ENCODE measurements at places on chromosomes 5 and 9. TPM values are rescaled to one million over a fixed set of nuclear protein-coding genes. Genes with fewer than 3 reads are reported as not detected.

- H3K4me3 ChIP-seq = peak within 1 kb of the TSS; percentile 69
- peak; percentile 72 for DNase-seq
- H3K27ac ChIP-seq = no peak within 1 kb of the TSS
- peaks cover 39% of the 10 kb centered on the region for H3K27me3 ChIP-seq
Observed at GRCh38 chr5:171418982-171419687, at the start of gene FGF18. Gene FGF18, plus strand, starts transcription at chr5:171419647. Its CDS starts 553 bp downstream, at chr5:171420200.

The BTNL8 gene
- 0.20 TPM for total RNA-seq

GRCh38 chr5:8517456-8517855, 648.5 kb downstream of the MTRR start:
- H3K36me3 ChIP-seq = no peaks in the 10 kb centered on the region
- H3K4me3 ChIP-seq = no peak overlapping the region
- peaks cover 2% of the 10 kb centered on the region for H3K27me3 ChIP-seq
- DNase-seq = no peak

The LPAR1 gene
- not detected for total RNA-seq

DNA sequence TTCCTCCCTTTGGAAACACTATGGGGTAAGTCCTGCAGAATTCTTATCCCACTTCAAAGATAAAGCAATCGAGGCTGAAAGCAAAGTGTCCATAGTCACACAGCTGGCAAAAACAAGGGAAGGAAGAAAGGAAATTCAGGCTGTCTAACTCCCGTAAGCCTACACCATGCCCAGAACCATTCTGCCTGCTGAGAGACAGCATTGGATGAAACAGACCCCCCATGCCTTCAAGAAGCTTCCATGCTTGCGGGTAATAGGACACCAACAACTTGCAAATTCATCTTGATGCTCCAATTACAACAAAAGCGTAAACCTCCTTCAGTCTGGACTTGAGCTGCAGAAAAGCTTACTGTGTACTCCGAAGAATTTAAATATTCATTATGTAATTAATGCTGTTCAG, 181.1 kb upstream of the WWC1 start:
- H3K4me3 ChIP-seq = no peak overlapping the region
- H3K36me3 ChIP-seq = no peaks in the 10 kb centered on the region
- H3K4me1 ChIP-seq = no peaks in the 10 kb centered on the region

DNA sequence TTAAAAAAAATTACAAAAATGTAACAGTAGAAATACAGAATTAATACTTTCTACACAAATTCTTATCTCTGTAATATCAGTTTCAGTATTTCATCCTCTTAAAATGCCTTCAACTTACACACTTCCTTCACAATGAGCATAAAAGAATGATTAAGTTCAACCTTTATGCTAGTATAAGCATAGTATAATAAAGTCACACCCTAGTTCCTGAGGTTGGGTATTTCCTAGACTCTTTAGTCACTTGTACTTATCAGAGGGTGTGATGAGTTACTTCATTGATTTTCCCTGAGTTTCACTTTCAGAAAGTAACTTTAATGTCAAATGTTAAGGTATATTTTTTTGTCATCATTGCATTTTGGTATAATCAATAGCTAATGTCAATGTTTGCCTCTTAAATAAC, 302.4 kb downstream of the PDE4D start:
- peak overlapping the region; percentile 71 for H3K27ac ChIP-seq
- no peaks in the 10 kb centered on the region for H3K36me3 ChIP-seq
- H3K27me3 ChIP-seq = peaks cover 36% of the 10 kb centered on the region

DNA sequence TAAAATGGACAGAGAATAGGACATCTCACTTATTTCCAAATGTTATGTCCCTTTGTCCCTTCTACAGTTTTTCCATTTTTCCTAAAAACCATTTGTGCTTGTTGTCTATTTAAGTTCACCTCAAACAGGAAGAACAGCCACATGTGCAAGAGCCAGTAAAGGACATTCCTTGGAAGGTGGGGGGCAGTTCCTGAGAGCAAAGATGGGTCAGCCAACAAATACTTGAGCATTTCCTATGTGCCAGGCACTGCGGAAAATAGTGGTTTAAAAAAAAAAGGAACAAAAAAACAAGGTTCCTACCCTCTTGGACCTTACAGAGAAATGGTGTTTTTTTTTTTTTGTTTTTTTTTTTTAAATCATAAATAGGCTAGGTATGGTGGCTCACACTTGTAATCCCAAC, 26.8 kb downstream of the ANP32B start:
- H3K27me3 ChIP-seq = no peaks in the 10 kb centered on the region
- no peak overlapping the region for H3K4me3 ChIP-seq
- no peak for DNase-seq
- H3K27ac ChIP-seq = no peak overlapping the region
- peaks cover 53% of the 10 kb centered on the region for H3K36me3 ChIP-seq
- H3K4me1 ChIP-seq = peaks cover 31% of the 10 kb centered on the region

The BAG1 gene
- 87.2 TPM for total RNA-seq

DNA sequence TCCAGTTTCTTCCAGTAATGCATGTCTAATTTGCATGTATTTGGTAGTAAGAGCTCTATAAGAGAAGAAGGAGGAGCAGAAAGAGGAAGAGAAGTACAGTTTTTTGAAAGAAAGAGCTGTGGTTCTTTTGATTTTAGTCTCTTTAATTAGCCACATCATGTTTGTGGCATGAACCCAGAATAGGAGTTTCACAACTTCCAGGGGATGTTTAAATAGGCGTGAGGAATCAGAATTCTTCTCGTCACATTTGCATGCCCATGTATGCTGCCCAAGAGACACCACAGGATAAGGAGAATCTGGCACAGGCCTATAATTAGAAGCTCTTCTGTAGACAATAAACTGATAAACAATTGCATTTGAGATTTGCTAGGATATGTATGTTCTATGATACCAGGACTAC, 78.7 kb downstream of the GAS1 start:
- no peaks in the 10 kb centered on the region for H3K36me3 ChIP-seq
- H3K27me3 ChIP-seq = peaks cover 17% of the 10 kb centered on the region
- H3K4me3 ChIP-seq = no peak overlapping the region
- no peak for DNase-seq
- H3K4me1 ChIP-seq = no peaks in the 10 kb centered on the region

GRCh38 chr5:174106997-174107655, 61.6 kb downstream of the NSG2 start:
- peaks cover 3% of the 10 kb centered on the region for H3K27me3 ChIP-seq
- no peak overlapping the region for H3K27ac ChIP-seq
- no peak overlapping the region for H3K4me3 ChIP-seq
- H3K4me1 ChIP-seq = no peaks in the 10 kb centered on the region

The ANKRD55 gene
- total RNA-seq = 0.50 TPM

- no peaks in the 10 kb centered on the region for H3K27me3 ChIP-seq
- DNase-seq = no peak
- no peaks in the 10 kb centered on the region for H3K36me3 ChIP-seq
- H3K27ac ChIP-seq = no peak overlapping the region
- H3K4me3 ChIP-seq = no peak overlapping the region
- peaks cover 2% of the 10 kb centered on the region for H3K4me1 ChIP-seq
Observed at GRCh38 chr9:84694248-84694647, 24.7 kb downstream of the NTRK2 start.

DNA sequence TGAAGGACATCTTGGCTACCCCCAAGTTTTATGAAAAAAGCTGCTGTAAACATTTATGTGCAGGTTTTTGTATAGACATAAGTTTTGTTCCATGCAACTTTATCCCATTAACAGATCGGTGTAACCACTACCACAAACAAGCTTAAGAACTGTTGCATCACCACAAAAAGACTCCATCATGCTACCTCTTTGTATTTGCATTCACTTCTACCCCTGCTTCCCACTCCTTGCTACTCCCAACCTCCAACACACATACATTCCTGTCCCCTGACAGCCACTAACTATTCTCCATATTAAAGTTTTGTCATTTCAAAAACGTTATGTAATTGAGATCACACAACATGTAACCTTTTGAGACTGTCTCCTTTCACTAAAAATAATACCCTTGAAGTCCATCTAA, 57.8 kb upstream of the LHFPL2 start:
- H3K36me3 ChIP-seq = no peaks in the 10 kb centered on the region
- no peak for DNase-seq
- H3K4me1 ChIP-seq = no peaks in the 10 kb centered on the region
- H3K4me3 ChIP-seq = no peak overlapping the region
- no peak overlapping the region for H3K27ac ChIP-seq

DNA sequence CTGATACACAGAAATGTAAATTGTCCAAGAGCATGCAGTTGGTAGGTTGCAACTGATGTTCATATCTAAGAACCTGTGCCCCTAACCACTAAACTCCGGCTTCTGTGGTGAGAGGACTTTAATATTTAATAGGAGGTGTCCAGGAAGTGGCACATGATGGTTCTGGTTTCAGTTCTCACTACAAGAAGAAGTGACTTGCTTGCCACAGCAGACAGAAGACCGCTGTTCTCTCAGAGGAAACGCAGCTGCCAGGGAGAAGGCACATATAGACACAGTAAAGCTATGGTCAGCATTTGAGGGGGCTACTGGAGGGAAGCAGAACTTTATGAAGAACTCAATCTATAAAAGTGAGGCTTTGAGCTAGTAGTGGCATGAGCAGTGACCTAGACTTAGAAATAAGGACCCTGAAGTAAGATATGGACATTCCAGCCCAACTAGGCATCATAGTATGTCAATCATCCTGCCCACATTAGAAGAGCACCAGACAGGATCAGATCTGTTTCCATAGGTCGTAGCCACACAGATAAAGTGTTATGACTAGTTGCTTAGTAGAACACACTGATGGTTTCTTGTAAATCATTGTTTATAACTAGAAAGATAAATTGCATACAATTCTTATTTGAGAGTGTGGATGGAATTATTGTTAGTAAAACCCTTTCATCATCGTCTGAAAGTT, 36.4 kb upstream of the DAB2 start:
- H3K36me3 ChIP-seq = no peaks in the 10 kb centered on the region
- H3K27ac ChIP-seq = no peak overlapping the region
- peaks cover 4% of the 10 kb centered on the region for H3K4me1 ChIP-seq
- peaks cover 33% of the 10 kb centered on the region for H3K27me3 ChIP-seq

DNA sequence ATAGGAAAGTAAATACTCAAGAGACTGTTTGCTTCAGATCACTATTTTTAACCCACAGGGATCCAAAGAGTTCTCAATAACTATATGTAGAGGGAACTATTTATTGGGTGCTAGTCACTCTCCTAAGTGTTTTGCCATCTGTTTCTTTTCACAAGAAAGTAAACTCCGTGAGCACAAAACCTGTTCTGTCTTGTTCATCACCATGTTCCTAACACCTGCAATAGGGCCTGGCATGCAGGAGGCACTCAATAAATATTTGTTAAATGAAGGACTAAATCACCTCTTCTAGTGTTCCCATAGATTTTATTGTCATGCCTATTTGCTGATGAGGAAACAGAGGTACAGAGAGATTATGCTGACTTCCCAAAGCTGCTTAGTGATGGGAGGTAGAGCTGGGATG, 118.2 kb downstream of the VCAN start:
- no peak for DNase-seq
- no peak overlapping the region for H3K4me3 ChIP-seq
- no peaks in the 10 kb centered on the region for H3K4me1 ChIP-seq
- no peak overlapping the region for H3K27ac ChIP-seq
- no peaks in the 10 kb centered on the region for H3K36me3 ChIP-seq
- H3K27me3 ChIP-seq = peaks cover 10% of the 10 kb centered on the region

DNA sequence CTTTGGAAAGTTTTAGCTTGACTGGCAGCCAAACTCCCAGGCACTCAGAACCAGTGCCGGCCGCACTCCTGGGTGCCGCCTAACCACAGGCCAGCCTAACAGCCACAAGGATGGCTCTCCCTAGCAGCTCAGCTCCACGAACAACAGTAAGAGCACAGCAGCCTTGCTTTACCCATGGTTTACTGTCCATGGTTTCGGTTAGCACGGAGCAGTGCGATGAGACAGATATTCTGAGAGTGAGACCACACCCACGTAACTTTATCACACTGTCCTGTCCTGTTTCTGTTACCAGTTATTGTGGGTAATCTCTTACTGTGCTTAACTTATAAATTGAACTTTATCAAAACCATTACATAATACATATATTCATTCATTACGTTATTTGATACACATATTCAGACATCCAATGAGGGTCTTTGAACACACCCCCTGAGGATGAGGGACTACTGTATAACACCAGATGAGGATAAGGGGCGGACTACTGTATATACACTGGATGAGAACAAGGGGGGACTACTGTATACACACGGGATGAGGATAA, 12.4 kb downstream of the CLPTM1L start:
- H3K4me1 ChIP-seq = no peaks in the 10 kb centered on the region
- no peak overlapping the region for H3K27ac ChIP-seq
- H3K36me3 ChIP-seq = peaks cover 12% of the 10 kb centered on the region

GRCh38 chr5:159680095-159680494, 236.2 kb upstream of the ADRA1B start:
- H3K27ac ChIP-seq = no peak overlapping the region
- H3K36me3 ChIP-seq = peaks cover 10% of the 10 kb centered on the region
- DNase-seq = no peak
- no peaks in the 10 kb centered on the region for H3K27me3 ChIP-seq
- peaks cover 7% of the 10 kb centered on the region for H3K4me1 ChIP-seq

- no peak for DNase-seq
- H3K4me3 ChIP-seq = no peak overlapping the region
- no peaks in the 10 kb centered on the region for H3K36me3 ChIP-seq
- H3K27ac ChIP-seq = no peak overlapping the region
Observed at GRCh38 chr5:149257131-149257530, 14.5 kb upstream of the AFAP1L1 start.

- peaks cover 43% of the 10 kb centered on the region for H3K4me1 ChIP-seq
- DNase-seq = no peak
- H3K27ac ChIP-seq = no peak overlapping the region
- H3K4me3 ChIP-seq = no peak overlapping the region
- H3K27me3 ChIP-seq = no peaks in the 10 kb centered on the region
- H3K36me3 ChIP-seq = peaks cover 6% of the 10 kb centered on the region
Observed at GRCh38 chr5:98783051-98783649, 9.7 kb downstream of the RGMB start.

The ROR2 gene
- not detected for total RNA-seq

GRCh38 chr9:74413876-74414275, 83.3 kb upstream of the RORB start:
- no peaks in the 10 kb centered on the region for H3K27me3 ChIP-seq
- no peak overlapping the region for H3K27ac ChIP-seq
- no peak for DNase-seq
- peaks cover 6% of the 10 kb centered on the region for H3K4me1 ChIP-seq

The OSMR gene
- total RNA-seq = not detected
